ENCODE measurements at places on chromosomes 7 and 10. TPM values are rescaled to one million over a fixed set of nuclear protein-coding genes. Genes with fewer than 3 reads are reported as not detected.

ZNF467 gene
- 1.1 TPM for total RNA-seq

CYP3A4 gene
- total RNA-seq, result 0.05 TPM

ELMO1 gene
- 4.0 TPM for total RNA-seq

PALS2 gene
- total RNA-seq, result 19.3 TPM

HYAL4 gene
- total RNA-seq, result 0.04 TPM

GATA3 gene
- 4.8 TPM for total RNA-seq

SYT15 gene
- total RNA-seq, result 3.1 TPM

MSRB2 gene
- 12.5 TPM for total RNA-seq

GRM8 gene
- total RNA-seq, result not detected

UCN3 gene
- total RNA-seq, result not detected

RRP12 gene
- total RNA-seq, result 60.9 TPM

SFRP5 gene
- total RNA-seq, result 3.3 TPM

CRYGN gene
- total RNA-seq, result not detected
